ENCODE measurements at places on chromosomes 11 and 22.
A peak's percentile ranks its signal among the peaks of the same experiment; 100 is the strongest.

- no peak for DNase-seq
These were observed 37.0 kb downstream of the B3GAT1 start for GRCh38 chr11:134374891-134375550.

DNA sequence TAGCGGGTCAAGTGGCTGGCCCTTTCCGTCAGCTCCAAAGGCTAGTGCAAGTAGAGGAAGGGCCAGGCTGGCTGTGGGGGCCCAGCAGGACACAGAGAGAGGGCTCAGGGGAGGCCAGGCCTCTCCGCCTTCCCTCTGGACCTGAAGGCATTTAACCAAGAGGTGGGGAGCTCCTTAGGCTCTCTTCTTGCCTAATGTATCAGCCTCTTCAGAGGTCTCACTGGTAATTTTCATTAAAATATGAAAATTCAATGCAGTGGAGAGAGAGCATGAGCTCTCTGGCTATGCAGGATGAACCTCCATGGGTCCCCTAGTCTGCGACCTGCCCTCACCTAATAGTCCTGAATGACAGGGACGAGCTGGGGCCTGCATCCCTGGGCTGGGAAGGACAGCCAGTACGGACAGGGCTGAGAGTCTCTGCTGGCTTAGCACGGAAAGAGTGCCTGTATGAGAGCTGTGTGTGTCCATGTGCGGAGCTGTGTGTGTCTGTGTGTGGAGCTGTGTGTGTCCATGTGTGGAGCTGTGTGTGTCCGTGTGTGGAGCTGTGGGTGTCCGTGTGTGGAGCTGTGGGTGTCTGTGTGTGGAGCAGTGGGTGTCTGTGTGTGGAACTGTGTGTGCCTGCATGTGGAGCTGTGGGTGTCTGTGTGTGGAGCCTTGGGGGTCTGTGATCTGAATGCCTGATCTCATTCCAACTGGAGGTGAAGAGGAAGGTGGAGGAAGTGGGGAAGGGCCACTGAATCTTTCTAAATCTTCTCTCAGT, 2.4 kb downstream of the ALX4 start:
- DNase-seq, result no peak

DNA sequence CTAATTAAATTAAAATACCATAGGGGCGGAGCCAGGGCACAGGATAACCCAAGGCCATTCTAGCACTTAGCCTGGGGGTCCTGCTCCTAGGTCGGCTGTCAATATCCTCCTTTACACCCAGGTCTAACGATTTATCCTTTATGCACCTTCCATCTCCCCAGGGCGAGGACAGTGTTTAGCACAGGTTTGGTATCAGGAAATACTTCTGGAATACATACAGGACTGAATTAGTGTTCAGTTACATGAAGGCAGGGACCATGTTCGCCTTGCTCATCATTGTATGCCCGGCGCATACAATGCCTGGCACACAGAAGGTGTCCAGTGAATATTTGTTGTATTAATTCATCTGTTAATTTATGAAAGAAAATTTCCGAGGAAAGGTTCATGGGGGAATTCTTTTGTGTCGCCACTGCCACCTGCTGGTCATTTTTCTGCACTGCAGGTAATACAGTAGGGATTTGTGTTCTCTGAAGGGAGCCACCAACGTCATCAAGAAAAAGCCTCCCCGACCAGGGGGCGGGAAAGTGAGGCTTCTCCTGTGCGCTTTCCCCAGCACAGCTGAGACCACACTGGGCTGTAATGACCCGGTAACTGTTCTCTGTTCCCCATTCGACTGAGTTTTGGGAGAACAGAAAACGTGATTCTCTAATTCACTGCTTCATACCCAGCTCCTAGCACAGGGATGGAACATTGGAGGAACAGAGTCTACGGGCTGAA, 68.7 kb upstream of the ASPHD2 start:
- DNase-seq, result peak; percentile 19

DNA sequence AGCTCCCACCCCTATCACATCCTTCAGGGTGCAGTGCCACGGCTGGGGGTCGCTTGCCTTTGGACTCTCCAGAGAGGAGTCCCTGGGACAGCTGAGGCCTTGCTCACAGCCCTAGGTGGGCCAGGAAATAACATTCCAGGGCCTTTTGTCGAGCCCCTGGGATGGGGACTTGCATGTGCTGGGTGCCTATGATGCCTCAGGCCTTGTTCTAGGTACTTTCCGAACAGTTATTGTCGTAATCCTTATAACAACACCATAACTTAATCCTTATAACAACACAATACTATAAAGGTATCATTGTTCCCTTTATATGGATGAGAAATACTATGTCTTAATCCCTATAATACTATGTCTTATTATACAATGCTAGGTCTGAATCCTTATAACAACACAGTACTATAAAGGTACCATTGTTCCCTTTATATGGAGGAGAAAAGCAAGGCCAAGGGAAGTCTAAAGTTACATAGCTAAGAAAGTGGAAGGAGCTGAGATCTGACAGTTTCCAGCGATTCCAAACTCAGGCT, 236.5 kb downstream of the ST3GAL4 start:
- DNase-seq, result no peak

GRCh38 chr11:116840746-116841296, 3.4 kb upstream of the APOA1 start:
- DNase-seq, result no peak

GRCh38 chr11:59285716-59286260, 72.9 kb upstream of the OR5AN1 start:
- no peak for DNase-seq
